AG10803 (cell line): ENCODE measurements at places on chromosomes 11 and 22.

- no peak for DNase-seq
These were observed 37.1 kb downstream of the ST3GAL4 start for GRCh38 chr11:126392633-126393013.

GRCh38 chr11:70324376-70325115 is 54.1 kb downstream of the PPFIA1 start:
- DNase-seq, result no peak

DNA sequence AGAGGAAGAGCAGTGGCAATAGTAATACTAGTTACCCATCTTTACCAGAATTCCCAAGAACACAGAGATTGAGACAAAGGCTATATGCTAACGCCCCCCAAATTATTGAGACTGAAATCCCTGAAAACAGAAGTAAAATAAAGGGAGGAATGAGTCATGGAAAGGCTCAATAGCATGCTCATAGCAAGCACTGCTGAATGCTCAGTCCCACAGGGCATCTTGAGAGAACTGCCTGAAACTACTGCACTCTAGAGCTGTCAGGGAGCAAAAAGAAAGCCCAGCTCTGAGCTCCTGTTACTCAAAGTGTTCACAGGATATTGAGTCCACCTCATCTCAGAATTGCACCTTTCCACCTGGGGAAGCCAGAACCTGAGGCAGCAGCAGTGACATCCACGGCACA is 44.1 kb upstream of the FIBIN start:
- no peak for DNase-seq

DNA sequence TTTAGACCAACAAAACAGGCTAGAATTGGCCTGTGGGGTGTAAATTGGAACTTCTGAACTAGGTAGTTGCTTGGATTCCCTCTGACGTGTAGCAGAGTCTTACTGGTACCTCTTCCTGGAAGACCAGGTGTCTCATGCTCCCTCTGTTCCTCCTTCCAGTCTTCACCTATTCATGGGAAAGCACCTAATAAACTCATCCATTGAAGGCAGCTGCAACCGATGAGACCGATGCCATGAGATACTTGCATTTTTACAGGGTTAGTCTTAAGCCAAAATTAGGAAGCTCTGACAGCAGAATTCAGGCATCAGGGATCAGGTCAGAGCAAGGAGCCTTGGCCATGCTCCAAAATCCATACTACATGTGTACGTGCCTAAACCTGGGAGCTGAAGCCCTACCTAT is 13.2 kb upstream of the HEPHL1 start:
- no peak for DNase-seq

DNA sequence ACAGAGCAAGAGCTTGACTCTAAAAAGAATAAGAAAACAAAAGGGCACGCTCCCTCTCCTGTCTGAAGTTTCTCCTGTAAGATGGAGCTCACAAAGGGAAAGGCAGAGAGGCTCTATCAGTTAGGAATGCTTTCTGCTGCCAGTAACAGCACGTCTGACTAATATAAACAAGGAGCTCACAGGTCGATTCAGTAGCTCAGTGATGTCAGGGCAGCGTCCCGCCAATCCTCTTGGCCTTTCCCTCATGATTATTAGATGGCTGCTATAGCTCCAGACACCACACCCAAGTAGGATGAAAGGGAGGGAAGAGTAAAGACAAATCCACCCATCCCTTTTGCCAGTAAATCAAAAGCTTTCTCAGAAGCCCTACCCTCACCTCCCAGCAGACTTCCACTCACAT is 51.3 kb upstream of the HMGXB4 start:
- DNase-seq, result no peak

DNA sequence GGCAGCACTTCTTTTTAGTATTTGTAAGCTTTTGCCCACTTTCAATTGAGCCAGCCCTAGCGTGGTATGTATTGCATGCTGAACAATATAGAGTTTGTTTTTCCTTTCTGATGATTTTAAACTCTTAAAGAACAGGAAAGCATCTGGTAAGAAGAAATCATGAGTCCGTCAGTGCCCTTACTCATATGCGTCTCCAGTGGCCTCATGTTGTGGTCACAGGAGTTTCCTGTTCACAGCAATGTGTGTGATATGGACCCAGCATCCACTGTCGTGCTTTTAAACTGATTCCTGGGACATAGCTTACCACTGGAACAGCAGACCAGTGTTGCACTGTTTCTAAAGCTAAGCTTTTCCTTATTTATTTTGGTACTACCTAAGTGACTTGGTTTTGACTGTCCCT is 40.1 kb downstream of the BID start:
- DNase-seq, result peak; percentile 65

- peak; percentile 31 for DNase-seq
These were observed 38.8 kb upstream of the POU2AF1 start for GRCh38 chr11:111417766-111418435.

- DNase-seq, result peak; percentile 89
These were observed 16.5 kb upstream of the CDKN1C start for GRCh38 chr11:2901854-2902783.

- DNase-seq, result no peak
These were observed 44.2 kb downstream of the TENM4 start for GRCh38 chr11:79396674-79397073.

GRCh38 chr11:57403802-57404147 is 13.3 kb upstream of the PRG2 start:
- DNase-seq, result no peak

GRCh38 chr22:26941896-26942636 is 284.7 kb downstream of the MIAT start:
- no peak for DNase-seq

- peak; percentile 85 for DNase-seq
These were observed 112.8 kb upstream of the C11orf87 start for GRCh38 chr11:109309153-109309552.

- peak; percentile 70 for DNase-seq
These were observed 6.7 kb upstream of the AP1B1 start for GRCh38 chr22:29394931-29395581.

- peak; percentile 46 for DNase-seq
These were observed 92.3 kb downstream of the BLID start for GRCh38 chr11:122023614-122024250.

DNA sequence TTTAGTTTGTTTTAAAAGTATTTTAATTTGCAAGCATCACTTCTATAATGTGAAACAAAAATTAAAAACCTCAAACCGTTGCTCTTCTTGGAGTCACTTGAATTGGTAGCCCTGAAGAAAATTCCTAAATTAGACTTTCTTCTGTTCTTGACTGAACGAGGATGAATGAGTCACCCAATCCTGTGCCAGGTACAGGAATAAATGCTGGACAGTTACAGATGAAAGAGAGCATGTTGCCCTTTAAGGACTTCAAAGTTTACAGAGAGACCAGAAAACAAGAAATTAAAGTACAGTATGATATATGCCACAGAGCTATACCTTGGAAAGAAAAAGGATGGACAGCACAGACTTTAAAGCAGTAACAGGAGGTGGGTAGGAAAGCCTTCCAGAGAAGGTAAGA is 41.3 kb upstream of the CXCR5 start:
- no peak for DNase-seq

- DNase-seq, result no peak
These were observed 237.8 kb downstream of the GRIK4 start for GRCh38 chr11:120749395-120749794.

DNA sequence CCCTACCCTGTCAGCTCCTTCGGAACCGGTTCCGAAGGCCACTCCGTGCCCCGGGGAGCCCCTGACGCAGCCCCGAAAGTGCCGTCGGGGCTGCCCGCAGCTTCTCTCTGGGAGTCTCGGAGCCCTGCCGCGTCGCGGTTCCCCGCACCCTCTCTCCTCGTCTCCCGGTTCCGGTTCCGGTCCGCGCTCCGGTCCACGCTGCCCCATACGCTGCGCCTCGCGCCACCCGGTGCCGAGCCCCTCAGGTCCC is 618 bp downstream of the MTA2 start:
- peak; percentile 29 for DNase-seq

DNA sequence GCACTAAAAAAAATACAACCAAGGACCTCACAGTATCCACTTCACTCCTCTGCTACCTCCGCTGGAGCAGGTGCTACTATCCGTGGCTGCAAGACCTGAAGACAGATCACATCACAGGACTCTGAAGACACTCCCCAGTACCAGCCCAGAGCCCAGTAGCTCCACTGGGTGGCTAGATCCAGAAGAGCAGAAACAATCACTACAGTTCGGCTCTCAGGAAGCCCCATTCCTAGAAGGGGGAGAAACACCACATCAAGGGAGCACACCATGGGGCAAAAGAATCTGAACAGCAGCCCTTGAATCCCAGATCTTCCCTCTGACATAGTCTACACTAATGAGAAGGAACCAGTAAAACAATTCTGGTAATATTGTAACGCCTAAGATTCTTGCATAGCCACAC is 494.0 kb upstream of the FAT3 start:
- no peak for DNase-seq

GRCh38 chr11:103047837-103048236 is 44.1 kb downstream of the DCUN1D5 start:
- no peak for DNase-seq

GRCh38 chr22:42461511-42461910 is 29.3 kb upstream of the NFAM1 start:
- DNase-seq, result no peak
